ENCODE measurements at places on chromosomes 5 and 9.

DNA sequence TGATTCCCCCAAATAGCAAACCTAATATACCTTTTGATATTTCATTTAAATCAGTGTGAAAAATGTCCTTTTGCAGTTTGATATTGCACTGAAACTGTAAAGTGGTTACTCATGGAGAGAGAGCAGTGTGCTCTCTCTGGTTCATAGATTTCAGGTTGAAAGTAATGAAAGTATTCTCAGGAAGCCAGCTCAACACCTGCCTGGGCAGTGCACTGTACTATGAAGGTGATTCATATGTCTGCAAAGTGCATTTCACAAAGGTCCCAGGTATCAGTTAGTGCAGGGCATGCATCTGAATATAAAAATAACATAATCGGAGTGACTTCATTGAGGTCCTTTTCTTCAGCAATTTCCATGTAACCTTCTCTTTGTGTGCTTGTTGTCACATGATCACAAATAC, 274.3 kb downstream of the CDH18 start:
- H3K4me1 ChIP-seq: no peaks in the 10 kb centered on the region
- no peaks in the 10 kb centered on the region for H3K27me3 ChIP-seq
- no peak overlapping the region for H3K27ac ChIP-seq
- no peaks in the 10 kb centered on the region for H3K36me3 ChIP-seq
- no peak for DNase-seq

GRCh38 chr5:52725065-52725746, 62.5 kb upstream of the ITGA1 start:
- H3K36me3 ChIP-seq: no peaks in the 10 kb centered on the region
- H3K27me3 ChIP-seq: no peaks in the 10 kb centered on the region
- H3K27ac ChIP-seq: peak overlapping the region; percentile 71
- peaks cover 49% of the 10 kb centered on the region for H3K4me1 ChIP-seq

DNA sequence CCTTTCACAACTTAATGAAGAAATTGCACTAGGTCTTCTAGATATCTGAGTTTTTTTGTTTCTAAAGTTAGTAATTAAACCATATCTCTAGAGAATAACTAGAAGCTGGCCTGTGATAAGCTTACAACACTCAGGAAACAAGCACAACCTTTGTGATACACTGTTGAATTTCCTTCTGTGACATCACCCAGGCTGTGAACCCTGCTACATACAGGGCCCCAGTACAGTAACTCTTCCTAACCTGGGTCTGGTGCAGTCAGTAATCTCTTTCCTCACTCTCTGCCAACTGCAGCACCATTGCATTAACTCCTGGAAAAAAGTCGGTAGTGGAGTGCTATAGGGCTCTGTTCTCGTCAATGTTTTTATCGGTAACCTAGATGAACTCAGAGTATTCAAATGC, 10.6 kb upstream of the IGFBPL1 start:
- no peak for DNase-seq
- peaks cover 3% of the 10 kb centered on the region for H3K4me1 ChIP-seq
- no peak overlapping the region for H3K27ac ChIP-seq
- no peak overlapping the region for H3K4me3 ChIP-seq

DNA sequence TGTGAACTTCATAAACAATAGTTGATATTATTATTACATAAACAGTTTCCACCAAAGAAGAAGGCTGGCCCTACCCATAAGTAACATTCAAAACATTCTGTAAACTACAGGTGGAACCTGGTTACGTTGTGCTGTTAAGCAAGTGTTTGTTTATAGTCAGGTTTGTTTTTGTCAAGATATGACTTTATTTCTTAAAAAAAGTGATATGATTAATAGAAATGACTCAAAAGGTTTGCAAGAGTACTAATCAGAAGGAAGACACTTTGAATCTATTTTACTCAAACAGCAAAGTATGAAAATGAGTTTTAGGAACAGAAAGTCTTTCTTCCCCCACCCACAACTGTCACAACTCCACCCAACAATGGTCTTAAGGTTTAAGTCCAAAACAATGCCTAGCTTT, 220.8 kb downstream of the PLK2 start:
- H3K36me3 ChIP-seq: no peaks in the 10 kb centered on the region
- H3K4me1 ChIP-seq: no peaks in the 10 kb centered on the region
- no peak for DNase-seq

- no peaks in the 10 kb centered on the region for H3K36me3 ChIP-seq
- H3K27ac ChIP-seq: no peak overlapping the region
- no peaks in the 10 kb centered on the region for H3K4me1 ChIP-seq
- H3K4me3 ChIP-seq: no peak overlapping the region
These were observed 50.0 kb downstream of the TRIM32 start for GRCh38 chr9:116737152-116737546.

DNA sequence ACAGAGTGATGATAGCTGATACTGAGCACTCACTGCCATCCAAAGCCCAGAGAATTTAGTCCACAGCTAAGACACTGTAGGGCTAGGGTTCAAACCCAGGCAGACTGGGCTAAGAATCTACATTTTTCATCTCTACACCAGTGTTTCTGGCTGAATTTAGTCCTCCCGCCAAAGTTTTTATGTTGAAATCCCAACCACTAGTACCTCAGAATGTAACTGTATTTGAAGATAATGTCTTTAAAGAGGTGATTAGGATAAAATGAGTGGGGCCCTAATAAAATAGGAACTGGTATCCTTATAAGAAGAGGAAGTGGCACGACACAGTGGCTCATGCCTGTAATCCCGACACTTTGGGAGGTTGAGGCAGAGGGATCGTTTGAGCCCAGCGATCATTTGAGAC, 4.3 kb downstream of the GNA14 start:
- peaks cover 13% of the 10 kb centered on the region for H3K4me1 ChIP-seq
- H3K36me3 ChIP-seq: no peaks in the 10 kb centered on the region
- peaks cover 19% of the 10 kb centered on the region for H3K27me3 ChIP-seq
- H3K27ac ChIP-seq: no peak overlapping the region
- DNase-seq: no peak
- no peak overlapping the region for H3K4me3 ChIP-seq

GRCh38 chr5:161399996-161400562, 146.4 kb downstream of the GABRB2 start:
- H3K4me3 ChIP-seq: no peak overlapping the region
- H3K36me3 ChIP-seq: no peaks in the 10 kb centered on the region
- no peaks in the 10 kb centered on the region for H3K27me3 ChIP-seq
- no peak overlapping the region for H3K27ac ChIP-seq

GRCh38 chr5:133618141-133618540, 5.8 kb upstream of the FSTL4 start:
- H3K36me3 ChIP-seq: no peaks in the 10 kb centered on the region
- peak overlapping the region; percentile 11 for H3K4me3 ChIP-seq
- no peak for DNase-seq
- H3K27me3 ChIP-seq: peaks cover 10% of the 10 kb centered on the region
- no peaks in the 10 kb centered on the region for H3K4me1 ChIP-seq
- no peak overlapping the region for H3K27ac ChIP-seq

DNA sequence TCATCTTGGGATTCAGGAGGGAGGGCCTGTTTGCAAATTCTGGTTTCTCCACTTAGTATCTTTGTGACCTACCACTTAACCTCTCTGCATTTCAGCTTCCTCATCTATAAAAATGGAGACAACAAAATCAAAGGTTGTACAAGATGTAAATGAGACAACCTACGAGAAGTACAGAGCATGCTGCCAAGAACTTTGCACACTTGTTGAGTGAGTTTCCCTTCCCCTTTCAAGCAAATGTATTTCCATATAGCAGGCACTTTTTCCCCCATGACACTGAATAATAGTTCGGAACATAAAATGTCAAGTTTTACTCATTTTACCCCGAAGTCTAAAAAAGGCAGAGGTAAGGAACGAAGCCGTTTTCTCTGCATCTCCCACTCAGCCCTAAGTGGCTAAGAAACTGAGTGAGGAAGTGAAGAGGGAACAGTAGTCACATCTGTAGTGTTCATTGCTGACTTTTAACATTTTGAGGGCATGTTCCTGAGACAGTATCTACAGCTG, 159.0 kb downstream of the TLE1 start:
- no peak for DNase-seq

DNA sequence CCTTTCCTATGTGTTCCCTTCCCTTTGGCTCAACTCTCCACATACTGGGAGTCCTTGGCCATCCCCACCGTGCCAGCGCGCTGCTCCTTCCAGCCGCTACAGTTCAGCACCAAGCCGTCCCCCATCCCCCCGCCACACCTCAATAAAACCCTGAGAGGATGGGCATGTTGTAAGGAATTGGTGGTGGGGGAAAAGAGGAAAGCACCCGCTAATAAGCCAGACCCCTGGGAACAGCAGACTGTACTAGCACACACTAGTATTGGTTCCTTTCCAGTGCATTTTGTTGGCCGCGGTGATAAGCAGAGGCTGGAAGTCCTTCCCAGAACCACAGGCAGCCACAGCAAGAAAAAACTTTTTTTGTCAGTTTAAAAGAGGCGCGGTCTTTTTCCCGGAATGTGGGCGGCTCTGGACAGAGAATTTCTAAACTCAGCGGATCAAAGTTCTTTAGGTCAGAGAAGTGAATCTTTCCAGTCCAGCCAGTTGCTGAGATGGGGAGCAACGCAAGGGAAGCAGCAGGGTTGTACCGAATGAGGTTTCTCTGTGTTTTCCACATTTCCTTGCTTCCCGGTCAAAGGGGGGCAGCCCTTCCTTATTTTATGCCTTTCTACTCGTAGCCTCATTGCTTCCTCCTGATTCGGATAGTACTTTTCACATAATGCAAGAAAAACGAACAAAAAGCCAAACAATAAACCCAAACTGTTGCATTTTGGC, 2.1 kb downstream of the CHSY3 start:
- DNase-seq: no peak
- H3K27ac ChIP-seq: no peak overlapping the region
- H3K4me3 ChIP-seq: peak overlapping the region; percentile 4
- H3K27me3 ChIP-seq: no peaks in the 10 kb centered on the region
- H3K36me3 ChIP-seq: no peaks in the 10 kb centered on the region

GRCh38 chr5:100840370-100840769, 62.7 kb downstream of the ST8SIA4 start:
- DNase-seq: no peak
- H3K27me3 ChIP-seq: no peaks in the 10 kb centered on the region
- H3K4me1 ChIP-seq: peaks cover 72% of the 10 kb centered on the region
- peak overlapping the region; percentile 64 for H3K27ac ChIP-seq
- no peak overlapping the region for H3K4me3 ChIP-seq
- no peaks in the 10 kb centered on the region for H3K36me3 ChIP-seq

GRCh38 chr9:73683862-73684591, 532.4 kb downstream of the ANXA1 start:
- H3K27me3 ChIP-seq: no peaks in the 10 kb centered on the region
- H3K27ac ChIP-seq: no peak overlapping the region
- H3K36me3 ChIP-seq: no peaks in the 10 kb centered on the region
- no peak for DNase-seq
- no peaks in the 10 kb centered on the region for H3K4me1 ChIP-seq

- DNase-seq: peak; percentile 51
- no peaks in the 10 kb centered on the region for H3K27me3 ChIP-seq
- H3K36me3 ChIP-seq: no peaks in the 10 kb centered on the region
- H3K4me3 ChIP-seq: no peak overlapping the region
- no peaks in the 10 kb centered on the region for H3K4me1 ChIP-seq
These were observed 25.5 kb downstream of the PITX1 start for GRCh38 chr5:135008556-135008955.

GRCh38 chr5:10503997-10504793, 59.7 kb upstream of the ANKRD33B start:
- peaks cover 6% of the 10 kb centered on the region for H3K4me1 ChIP-seq
- H3K27ac ChIP-seq: peak overlapping the region; percentile 44
- no peak overlapping the region for H3K4me3 ChIP-seq

DNA sequence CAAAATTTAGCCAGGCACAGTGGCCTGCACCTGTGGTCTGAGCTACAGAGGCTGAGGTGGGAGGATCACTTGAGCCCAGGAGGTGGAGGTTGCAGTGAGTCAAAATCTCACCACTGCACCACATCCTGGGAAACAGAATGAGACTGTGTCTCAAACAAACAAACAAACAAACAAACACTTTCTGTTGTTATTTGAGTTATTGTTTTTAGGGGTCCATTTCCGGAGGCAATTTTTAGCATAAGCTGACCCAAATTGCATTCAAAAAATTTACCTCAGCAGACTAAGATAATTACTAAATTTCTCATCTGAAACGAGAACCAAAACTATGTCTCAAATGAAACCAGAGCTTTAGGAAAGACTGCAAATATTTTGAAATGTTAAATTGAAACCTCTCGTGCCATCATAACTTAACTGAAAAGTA, 1485.1 kb downstream of the EFNA5 start:
- no peak overlapping the region for H3K4me3 ChIP-seq
- no peaks in the 10 kb centered on the region for H3K27me3 ChIP-seq
- DNase-seq: no peak
- H3K4me1 ChIP-seq: no peaks in the 10 kb centered on the region
- H3K27ac ChIP-seq: no peak overlapping the region

DNA sequence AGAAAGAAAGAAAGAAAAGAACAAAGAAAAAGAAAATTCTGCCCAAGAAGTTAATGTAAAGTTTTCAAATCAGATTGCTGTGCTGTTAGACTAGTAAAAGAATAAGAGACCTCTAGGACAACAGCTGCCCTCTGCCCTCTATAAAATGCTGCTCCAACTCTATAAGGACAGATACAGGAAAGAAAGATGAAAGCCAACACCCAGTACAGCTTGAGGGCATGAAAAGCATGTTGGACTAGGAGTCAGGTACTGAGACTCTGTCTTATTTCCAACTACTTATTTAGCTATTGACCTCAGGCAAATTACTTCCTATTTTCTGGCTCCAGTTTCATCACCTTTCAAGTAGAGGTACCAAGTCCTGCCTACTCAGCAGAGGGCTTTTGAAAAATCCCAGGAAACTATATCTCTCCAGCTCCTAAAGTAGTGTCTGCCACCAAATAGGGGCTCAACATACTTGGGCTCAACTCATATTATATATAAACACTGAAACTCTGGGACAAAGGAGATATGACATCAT, 5.7 kb downstream of the HBEGF start:
- H3K4me3 ChIP-seq: no peak overlapping the region
- peaks cover 19% of the 10 kb centered on the region for H3K4me1 ChIP-seq
- H3K27ac ChIP-seq: no peak overlapping the region
- H3K36me3 ChIP-seq: no peaks in the 10 kb centered on the region
- H3K27me3 ChIP-seq: no peaks in the 10 kb centered on the region
- DNase-seq: no peak

- no peak overlapping the region for H3K4me3 ChIP-seq
- H3K4me1 ChIP-seq: peaks cover 2% of the 10 kb centered on the region
- H3K36me3 ChIP-seq: no peaks in the 10 kb centered on the region
These were observed 38.4 kb downstream of the RASGRF2 start for GRCh38 chr5:80998590-80998979.

All from spleen (tissue), 13 donors.